ENCODE measurements at places on chromosomes 3 and 15. TPM values are rescaled to one million over a fixed set of nuclear protein-coding genes. Genes with fewer than 3 reads are reported as not detected.

DNA sequence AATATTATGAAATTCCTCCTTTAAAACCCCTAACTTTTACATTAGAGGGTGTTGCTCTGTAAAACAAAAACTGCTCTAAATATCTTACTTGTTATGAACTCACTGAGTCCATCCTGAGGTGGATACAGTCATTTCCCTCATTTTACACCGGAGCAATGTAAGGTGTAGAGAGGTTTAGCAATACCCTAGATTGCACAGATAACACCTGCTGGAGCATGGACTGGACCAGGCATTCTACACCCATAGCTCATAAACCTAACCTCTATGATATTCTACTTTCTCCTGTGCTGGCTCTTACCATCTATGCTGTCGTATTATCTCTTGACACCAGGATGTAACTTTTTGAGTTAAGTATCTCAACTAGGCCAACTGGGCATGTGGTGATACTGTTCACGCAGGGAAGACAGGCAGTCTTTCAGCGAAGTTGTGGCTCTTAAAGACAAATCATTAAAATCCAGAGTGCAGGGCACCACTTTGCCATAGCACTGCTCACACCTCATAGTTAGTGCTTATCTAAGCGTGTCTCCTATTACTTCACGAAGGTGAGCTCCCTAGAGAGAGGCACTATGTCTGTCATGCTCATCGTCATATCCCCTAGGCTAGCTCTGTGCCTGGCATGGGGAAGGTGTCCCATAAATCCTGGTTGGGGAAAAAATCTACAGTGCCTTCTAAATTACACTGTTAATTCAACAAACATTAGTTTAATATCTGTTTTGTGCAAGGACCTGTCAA, 100.1 kb upstream of the SLC2A2 start:
- no peak for DNase-seq

GRCh38 chr3:112847692-112848091, 1.0 kb upstream of the CD200R1L start:
- no peak for DNase-seq

- no peak for DNase-seq
Measured at GRCh38 chr15:29454506-29454905, 184.9 kb upstream of the NSMCE3 start.

DNA sequence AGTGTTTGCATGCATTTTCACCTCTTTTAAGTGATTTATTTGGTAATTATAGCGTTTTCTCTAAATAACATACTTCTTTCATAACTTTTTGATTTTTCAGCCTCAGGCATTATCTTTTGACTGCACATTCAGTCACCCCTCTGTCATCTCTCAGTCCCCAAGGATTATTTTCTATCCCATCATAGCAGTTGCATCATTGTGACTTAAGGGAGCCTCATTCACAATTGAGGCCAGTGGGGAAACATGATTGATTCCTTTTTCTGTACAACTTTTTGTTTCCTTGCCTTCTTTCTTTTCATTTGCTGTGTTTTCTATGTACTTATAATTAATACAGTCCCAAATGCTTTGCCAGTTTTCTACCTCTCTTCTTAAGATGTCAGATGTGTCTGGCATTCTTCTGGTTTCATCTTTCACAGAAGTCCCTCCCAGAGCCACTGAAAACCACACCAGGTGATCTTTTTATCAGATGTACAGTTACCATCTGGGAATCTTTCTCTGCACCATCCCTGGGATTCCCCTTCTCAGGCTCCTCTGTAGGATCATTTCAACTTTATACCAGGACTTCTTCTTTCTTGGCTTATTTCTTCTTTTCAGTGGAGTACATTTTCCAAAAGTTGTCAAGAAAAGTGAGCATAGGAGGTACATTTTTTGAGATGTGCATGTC, 151.4 kb downstream of the RAP2B start:
- peak; percentile 18 for DNase-seq

MYL3 gene
- total RNA-seq = not detected

DNA sequence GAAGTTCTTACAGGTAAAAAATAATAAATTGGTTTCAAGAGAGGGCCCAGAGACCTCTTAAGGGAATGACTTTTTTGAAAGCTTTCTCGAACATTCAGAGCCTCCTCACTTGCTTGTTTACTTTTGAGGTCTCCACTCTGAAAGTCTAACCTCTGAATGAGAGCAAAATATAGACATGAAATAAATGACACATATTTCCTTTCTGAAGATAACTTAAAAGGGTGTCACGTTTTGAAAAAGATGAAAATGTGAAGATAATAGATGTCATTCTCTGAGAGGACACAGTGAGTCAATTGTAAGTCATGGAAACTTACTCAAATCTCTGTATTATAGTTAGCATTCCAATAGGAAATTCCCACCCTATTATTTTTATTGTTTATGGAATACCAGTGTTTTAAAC, 44.6 kb downstream of the HACD2 start:
- DNase-seq = no peak
